ENCODE measurements at places on chromosomes 2 and 18. TPM values are rescaled to one million over a fixed set of nuclear protein-coding genes. Genes with fewer than 3 reads are reported as not detected.

The HOXD3 gene
- not detected for total RNA-seq

The DLGAP1 gene
- 0.10 TPM for total RNA-seq

The STEAP3 gene
- not detected for total RNA-seq

The DCC gene
- not detected for total RNA-seq

The WDSUB1 gene
- 6.1 TPM for total RNA-seq

- H3K4me1 ChIP-seq = no peaks in the 10 kb centered on the region
- H3K36me3 ChIP-seq = no peaks in the 10 kb centered on the region
- DNase-seq = no peak
- H3K27me3 ChIP-seq = peaks cover 6% of the 10 kb centered on the region
These were observed at the start of gene TCF23 for GRCh38 chr2:27148801-27149439. Gene TCF23 (plus strand): TSS chr2:27149004. CDS start chr2:27149134, 130 bp downstream.

GRCh38 chr2:210020138-210020537 lies 17.7 kb downstream of the RPE start:
- peaks cover 51% of the 10 kb centered on the region for H3K36me3 ChIP-seq
- H3K27me3 ChIP-seq = no peaks in the 10 kb centered on the region
- H3K27ac ChIP-seq = no peak overlapping the region

- DNase-seq = no peak
- no peak overlapping the region for H3K4me3 ChIP-seq
- H3K4me1 ChIP-seq = peaks cover 84% of the 10 kb centered on the region
These were observed 12.6 kb downstream of the BCL2 start for GRCh38 chr18:63306819-63307550.

DNA sequence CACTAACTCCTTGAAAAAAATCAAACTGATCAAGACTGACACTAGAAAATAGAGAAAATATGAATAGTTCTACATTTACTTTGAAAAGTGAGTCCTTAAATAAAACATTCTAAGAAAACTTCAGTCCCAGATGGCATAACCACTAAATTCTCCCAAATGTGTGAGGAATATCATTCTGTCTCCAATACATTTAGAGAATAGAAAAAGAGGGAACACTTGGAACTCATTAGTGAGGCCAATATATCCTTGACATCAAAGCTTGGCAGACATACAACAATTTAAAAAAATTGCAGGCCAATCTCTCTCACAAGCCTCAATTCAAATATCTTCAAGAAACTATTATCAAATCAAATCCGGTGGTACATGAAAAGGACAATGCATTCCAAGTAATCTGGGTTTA lies 79.3 kb upstream of the TMEM247 start:
- H3K4me3 ChIP-seq = no peak overlapping the region
- H3K27ac ChIP-seq = no peak overlapping the region
- no peaks in the 10 kb centered on the region for H3K36me3 ChIP-seq
- H3K4me1 ChIP-seq = peaks cover 2% of the 10 kb centered on the region
- no peak for DNase-seq

GRCh38 chr18:31679791-31680432 lies 4.5 kb downstream of the B4GALT6 start:
- peaks cover 8% of the 10 kb centered on the region for H3K4me1 ChIP-seq
- DNase-seq = no peak
- H3K4me3 ChIP-seq = no peak overlapping the region
- no peak overlapping the region for H3K27ac ChIP-seq
